Activated B cell treated with CpG ODN at 0.5 μM for 24 hours (primary cell): ENCODE measurements at places on chromosomes 5 and 9. TPM values are rescaled to one million over a fixed set of nuclear protein-coding genes. Genes with fewer than 3 reads are reported as not detected.

COL15A1 gene
- total RNA-seq = 0.07 and 0.15 TPM in 2 replicates

DNA sequence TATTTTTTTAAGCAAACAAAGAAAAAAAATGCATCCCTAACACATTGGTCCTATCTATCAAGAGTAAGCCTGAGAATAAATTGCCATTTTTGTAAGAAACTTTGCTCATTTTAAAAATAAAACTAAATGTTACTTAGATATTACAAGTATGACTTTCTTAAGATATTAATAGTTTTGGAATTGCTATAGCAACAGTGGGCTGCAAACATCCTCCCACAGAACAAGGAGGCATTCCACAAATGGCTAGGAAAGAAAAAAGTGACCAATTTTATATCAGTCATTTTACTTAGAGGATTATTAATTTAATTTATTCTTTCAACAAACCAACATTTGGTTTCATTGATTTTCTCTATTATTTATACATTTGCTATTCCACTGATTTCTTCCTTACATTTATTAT is 63.7 kb downstream of the LURAP1L start:
- no peak for DNase-seq

- DNase-seq = no peak
Measured at GRCh38 chr9:94922098-94922607, 195.7 kb downstream of the AOPEP start.

PCDHA2 gene
- total RNA-seq = not detected in 2 replicates

DNA sequence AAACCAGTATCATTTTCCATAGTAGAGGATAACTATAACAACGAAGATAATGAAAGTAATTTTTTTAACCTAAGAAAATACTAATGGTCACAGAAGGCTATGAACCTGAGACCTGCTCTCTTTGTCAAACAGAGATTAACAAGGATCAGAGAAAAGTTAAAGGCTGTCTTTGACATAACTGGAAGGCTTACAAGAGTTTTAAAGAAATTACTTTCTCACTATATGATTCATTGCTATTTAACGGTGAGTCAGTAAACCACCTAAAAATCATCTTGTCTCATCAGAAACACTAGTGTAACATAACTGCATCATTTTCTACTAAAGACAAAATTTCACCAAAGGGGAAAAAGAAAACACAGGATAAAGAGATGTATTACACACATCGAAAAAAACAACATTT is 19.3 kb downstream of the MLANA start:
- no peak for DNase-seq

WDR38 gene
- not detected in 2 replicates for total RNA-seq

- DNase-seq = no peak
Measured at GRCh38 chr9:34565856-34566255, 23.7 kb downstream of the CNTFR start.

DNA sequence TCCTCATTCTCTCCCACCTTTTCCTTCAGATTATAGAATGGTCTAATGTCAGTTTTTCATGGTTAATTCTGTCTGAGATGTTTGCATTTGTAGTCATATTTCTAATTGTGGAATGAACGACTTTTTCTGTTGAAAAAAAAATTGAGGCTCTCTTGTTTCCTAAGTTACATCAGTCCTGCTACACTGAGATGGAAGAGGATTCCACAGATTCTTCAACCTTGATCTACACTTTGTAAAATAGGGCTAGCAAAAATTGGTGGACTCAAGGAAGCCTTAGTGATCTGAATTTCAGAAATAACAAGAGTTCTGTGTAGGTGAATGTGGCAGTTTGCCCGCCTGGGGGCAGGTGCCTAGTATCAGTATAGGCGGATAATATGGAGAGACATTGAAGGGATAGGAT is 51.9 kb downstream of the ERBIN start:
- DNase-seq = no peak

PLK2 gene
- total RNA-seq = 10.4 and 10.9 TPM in 2 replicates

GRCh38 chr5:11504065-11504885 is 400.0 kb downstream of the CTNND2 start:
- no peak for DNase-seq

DNA sequence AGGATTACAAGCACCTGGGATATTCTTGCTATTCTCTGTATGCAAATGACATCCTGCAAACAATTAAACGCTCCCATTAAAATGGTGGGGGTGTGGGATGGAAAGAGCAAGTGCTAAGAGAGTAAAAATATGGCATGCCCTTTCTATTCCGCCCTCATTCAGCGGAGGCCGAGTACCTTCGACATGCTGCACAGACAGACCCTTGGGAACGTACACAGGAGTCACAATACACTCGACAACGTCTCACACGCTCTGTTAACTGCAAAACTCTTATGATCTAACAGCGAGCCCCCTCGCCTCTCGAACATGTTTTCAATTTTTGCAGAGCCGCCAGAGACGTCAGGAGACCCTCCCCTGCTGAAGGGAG is 322.2 kb downstream of the CEMIP2 start:
- DNase-seq = no peak
